Stimulated activated CD4-positive, alpha-beta T cell treated with anti-CD3 and anti-CD28 coated beads, Interleukin-1b, Interleukin-23, amount 100 ng/mL, for 1 hour (primary cell): ENCODE measurements at places on chromosomes 7 and 10.

GRCh38 chr7:120079704-120080103, 193.3 kb upstream of the KCND2 start:
- no peak for DNase-seq

- no peak for DNase-seq
These were observed 9.2 kb downstream of the OR2A5 start for GRCh38 chr7:144057954-144058353.

GRCh38 chr7:45944058-45944457, 23.0 kb upstream of the IGFBP3 start:
- no peak for DNase-seq

- DNase-seq: no peak
These were observed 606.4 kb downstream of the SORCS1 start for GRCh38 chr10:106557951-106558733.

DNA sequence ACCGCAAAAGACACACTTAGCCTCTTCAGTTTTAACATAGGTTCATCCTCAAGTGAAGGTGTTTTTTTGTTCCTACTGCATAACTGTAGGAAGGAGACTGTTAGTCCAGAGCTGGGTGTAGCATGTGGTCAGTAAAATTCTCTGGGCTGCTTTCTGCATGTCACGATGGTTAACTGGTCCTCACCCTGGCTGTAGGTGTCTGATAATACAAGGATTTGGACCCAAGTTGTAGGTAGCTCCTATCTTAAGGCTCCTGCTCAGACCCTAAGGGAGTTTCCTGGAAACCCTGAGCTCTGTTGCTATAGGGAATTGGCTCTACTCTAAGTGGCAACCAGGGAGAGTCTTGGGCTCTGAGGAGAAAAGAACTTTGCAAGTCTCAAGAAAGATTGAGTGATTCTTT, 112.9 kb downstream of the SAMD9 start:
- no peak for DNase-seq

DNA sequence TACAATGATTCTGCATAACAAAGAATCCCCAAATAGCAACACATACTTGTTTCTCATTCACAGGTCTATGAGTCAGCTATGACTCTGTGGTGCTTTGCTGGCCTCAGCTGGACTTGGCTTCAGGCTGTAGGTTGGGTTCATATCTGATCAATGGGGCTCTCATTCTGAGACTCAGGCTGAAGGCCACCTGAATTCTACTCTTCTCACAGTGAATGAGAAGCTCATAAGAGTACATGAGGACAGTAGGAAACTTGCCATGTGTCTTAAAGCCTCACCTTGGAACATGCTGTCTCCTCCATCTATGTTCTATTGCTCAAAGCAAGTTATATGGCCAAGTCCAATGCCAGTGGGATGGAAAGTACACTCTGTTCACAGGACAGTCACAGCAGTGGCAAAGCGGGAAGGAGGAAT, 292.9 kb downstream of the BMPER start:
- DNase-seq: no peak

DNA sequence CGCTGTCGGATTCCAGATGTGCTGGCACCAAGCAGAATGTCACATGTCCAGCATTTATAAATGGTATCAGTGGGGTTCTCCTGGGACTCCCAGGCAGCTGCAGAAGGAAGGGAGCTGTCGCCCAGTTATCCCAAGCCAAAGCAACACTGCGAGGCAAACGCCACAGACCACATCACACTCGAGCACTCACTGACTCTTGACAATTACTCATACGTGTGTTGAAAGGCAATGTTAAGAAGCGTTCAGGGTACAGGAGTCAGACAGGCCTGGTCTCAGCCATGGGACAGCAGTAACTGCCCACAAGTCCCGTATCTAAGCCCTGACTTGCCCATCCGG, 113.4 kb downstream of the DIP2C start:
- DNase-seq: no peak

DNA sequence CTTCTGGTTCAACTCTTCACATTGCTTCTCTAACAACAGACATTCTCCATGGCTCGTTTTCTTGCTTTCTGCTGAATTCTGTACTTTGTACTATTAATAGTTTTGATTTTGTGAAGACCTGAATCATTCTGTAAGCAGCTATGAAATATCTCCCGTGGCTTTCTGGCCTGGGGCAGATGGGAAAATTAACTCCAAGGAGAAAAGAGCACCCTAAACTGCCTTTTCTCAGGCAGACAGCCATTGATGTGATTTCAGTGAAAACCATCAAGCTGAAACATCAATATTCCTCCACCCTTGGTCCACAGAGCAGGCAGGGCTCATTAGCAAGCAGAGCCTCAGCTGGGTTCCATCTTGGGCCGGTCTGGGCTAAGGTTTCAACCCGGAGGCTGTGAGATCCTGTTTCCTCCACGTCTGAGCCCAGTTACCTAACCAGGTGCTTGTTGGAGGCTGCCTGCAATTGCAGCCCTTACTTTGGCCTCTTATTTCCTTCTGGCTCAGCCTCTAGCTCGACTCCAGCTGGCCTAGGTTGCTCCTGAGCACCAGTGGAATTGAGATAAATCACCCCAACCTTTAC, 21.1 kb upstream of the EZH2 start:
- DNase-seq: no peak

DNA sequence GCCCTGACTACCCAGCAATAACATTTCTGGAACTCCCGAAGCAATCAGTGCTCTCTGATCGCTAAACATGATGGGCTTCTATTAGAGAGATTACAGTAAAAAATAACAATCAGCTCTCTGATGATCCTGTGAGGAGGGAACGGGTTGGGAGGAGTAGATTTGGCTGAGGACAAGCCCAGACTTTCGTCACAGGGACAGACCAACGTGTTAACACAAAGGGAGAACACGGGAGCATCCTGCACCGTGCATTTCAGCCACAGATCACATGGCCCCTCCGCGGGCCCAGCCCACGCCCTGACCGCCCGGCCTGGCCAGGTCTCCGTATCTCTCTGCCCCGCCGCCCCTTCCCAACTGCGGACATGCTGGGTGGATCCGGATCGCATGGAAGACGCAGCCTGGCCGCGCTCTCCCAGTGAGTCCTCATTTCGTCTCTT, 95.0 kb upstream of the AGBL3 start:
- DNase-seq: no peak

- DNase-seq: no peak
These were observed 32.1 kb downstream of the MRPL32 start for GRCh38 chr7:42964293-42964692.

DNA sequence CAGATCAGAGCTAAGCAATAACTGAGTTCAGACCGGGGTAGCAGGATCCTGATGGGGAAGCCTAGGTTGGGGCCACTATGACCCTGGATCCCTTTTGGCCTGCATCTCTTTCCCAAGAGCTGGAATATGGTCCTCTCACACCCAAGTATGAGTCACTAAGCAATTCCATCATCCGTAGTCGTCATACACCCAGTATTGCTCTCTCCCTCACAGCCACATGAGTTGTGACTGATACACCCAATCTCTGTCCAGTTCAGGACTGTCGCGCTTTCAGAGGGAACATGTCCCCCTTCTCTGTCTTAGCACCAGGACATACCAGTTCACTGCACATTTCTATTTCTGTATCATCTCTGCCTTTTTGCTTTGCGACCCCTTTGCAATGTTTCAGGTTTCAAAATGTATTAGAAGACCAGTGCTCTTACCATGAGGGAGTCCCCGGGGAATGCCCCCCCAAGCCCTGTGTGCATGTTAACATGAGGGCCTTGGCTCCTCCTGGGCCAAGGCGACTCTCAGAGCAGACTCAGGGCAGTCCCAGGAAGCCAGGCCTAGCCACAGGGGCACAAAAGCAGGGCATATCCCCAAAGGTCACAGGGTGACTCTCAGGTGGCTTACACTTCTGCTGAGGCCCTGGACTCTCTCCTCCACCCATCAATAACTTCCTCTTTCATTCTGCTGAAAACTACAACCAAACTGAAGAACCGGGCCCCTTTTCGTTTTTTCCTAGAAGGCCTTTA, 75.3 kb upstream of the SAMD8 start:
- no peak for DNase-seq

- DNase-seq: no peak
These were observed 15.8 kb downstream of the TSPAN33 start for GRCh38 chr7:129160161-129160905.

DNA sequence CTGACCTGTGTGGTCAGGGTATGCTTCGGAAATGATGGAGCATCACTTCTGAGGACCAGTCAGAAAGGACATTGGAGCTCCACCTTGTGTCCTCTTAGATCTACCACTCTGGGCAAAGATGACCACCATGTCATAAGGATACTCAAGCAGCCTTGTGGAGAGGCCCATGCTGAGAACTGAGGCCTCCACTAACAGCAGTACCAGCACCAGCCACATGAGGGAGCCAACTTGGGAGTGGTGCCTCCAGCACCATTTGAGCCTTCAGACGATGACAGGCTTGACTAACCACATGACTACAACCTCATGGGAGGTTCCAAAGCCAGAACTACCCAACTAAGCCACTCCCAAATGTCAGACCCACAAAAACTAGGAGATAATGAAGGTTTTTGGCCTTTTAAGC, 116.0 kb downstream of the NPTX2 start:
- peak; percentile 11 for DNase-seq

- no peak for DNase-seq
These were observed 13.3 kb upstream of the PRDX3 start for GRCh38 chr10:119191881-119192280.

- DNase-seq: no peak
These were observed 128.3 kb downstream of the CUBN start for GRCh38 chr10:17001297-17001744.

GRCh38 chr7:42852531-42852930, 59.3 kb downstream of the C7orf25 start:
- no peak for DNase-seq
